ENCODE measurements at places on chromosomes 16 and 17. TPM values are rescaled to one million over a fixed set of nuclear protein-coding genes. Genes with fewer than 3 reads are reported as not detected.

The GABARAPL2 gene
- polyA plus RNA-seq = 126 TPM

The ABCC11 gene
- polyA plus RNA-seq = 0.15 TPM

The PDE6G gene
- polyA plus RNA-seq = 1.9 TPM

The HASPIN gene
- polyA plus RNA-seq = 4.7 TPM

The ABCC3 gene
- polyA plus RNA-seq = 0.33 TPM

The ITGAX gene
- polyA plus RNA-seq = 0.43 TPM

DNA sequence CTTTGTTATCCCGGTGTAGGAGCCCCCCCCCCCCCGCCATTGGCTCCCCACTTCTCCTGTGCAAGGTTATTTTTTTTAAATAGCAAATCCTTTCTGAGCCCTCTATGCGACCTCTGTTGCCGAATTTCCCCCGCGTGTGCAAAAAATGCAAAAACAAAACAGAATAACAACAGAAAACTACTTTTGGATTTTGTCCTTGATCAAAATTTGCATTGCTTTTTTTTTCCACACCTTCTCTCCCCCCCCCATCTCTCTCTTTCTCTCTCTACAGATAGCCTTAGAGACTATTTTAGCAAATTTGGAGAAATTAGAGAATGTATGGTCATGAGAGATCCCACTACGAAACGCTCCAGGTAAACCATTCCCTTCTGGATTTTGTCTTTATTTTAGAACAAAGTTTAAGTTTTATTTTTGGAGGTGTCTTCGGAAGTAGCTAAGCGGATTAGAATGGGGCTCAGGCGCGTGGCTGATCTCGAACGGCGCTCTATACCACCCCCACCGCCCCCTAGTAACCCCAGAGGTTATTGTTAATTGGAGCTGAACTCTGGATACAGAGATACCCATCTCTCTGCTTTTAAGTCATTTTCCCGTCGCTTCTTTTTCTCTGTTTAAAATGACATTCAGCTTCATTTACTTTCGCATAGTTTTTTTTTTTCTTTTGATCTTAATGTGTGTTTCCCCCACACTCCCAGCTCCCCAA lies 1.0 kb downstream of the MSI2 start:
- peak; percentile 14 for DNase-seq

- DNase-seq = no peak
These were observed 1.5 kb downstream of the PSMD7 start for GRCh38 chr16:74298104-74298503.

GRCh38 chr16:10625595-10626357 lies 45.4 kb upstream of the EMP2 start:
- no peak for DNase-seq

DNA sequence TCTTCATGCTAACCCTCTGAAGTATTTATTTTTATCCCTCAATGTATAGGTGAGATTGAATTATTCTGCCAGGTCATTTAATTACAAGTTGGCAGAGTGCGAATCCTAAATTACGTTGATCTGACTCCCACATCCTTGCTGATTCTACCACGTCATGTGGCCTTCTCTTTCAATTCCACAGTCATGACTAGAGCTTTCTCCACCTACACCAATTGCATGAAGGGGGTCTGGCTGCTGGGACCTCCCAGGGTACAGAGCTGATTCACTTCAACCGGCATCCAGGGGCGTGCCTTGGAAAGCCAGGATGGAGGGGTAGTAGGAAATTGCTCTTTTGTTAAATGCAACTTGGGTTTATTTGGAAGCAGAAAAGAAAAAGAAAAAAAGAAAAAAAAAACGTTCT lies 41.1 kb upstream of the CDH13 start:
- DNase-seq = no peak

- DNase-seq = no peak
These were observed 45.5 kb upstream of the STH start for GRCh38 chr17:45953561-45953960.

- peak; percentile 66 for DNase-seq
These were observed 48.5 kb downstream of the ZNF18 start for GRCh38 chr17:11948789-11949188.

DNA sequence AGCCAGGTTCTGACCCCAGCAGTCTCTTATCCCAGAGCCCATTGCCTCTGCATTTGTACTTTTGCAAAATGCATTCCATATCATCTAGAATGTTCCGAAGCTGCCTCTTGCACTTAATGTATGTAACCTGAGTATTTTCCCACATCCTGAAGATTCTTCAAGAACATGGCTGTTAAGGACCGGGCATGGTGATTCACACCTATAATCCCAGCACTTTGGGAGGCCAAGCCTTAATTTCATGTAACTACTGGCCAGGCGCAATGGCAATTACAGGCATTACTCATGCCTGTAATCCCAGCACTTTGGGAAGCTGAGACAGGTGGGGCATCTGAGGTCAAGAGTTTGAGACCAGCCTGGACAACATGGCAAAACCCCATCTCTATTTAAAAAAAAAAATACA lies 31.7 kb upstream of the GAN start:
- DNase-seq = no peak

GRCh38 chr17:3667366-3668278 lies 756 bp downstream of the TAX1BP3 start:
- DNase-seq = peak; percentile 97

GRCh38 chr16:56610017-56610608 lies 1.7 kb downstream of the MT2A start:
- DNase-seq = peak; percentile 49

DNA sequence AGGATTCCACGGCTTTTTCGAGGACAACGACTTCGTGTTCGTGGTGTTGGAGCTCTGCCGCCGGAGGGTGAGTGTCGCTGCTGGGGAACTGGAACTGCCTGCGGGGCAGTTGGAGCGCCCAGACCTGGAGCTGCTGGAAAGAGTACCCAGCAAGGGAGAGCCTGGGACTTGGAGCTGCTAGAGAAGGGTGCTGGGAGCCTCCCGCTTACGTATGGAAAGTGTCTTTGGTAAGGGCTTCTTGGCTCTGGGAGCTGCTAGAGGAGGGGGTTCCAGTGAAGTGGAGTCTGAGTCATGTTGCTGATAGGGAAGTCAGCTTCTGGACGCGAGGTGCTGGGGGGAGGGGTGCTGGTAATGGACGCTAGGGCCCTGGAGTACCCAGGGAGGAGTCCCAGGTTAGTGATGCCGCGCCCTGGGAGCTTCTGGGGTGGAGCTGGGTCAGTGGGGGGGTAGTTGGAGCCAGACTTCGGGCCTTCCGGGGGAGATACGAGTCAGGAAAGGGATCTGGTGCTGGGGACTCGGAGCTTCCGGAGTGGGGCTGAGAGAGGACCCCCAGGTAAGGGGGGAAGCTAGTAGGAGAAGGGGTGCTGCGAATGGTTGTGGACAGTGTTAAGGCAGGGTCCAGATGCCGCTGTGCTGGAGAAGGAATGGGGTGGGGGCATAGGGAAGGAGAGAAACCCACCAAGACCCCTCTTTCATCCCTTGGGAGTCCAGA lies 741 bp downstream of the PLK1 start:
- DNase-seq = peak; percentile 21

- no peak for DNase-seq
These were observed 10.9 kb downstream of the TRAP1 start for GRCh38 chr16:3706253-3707012.

DNA sequence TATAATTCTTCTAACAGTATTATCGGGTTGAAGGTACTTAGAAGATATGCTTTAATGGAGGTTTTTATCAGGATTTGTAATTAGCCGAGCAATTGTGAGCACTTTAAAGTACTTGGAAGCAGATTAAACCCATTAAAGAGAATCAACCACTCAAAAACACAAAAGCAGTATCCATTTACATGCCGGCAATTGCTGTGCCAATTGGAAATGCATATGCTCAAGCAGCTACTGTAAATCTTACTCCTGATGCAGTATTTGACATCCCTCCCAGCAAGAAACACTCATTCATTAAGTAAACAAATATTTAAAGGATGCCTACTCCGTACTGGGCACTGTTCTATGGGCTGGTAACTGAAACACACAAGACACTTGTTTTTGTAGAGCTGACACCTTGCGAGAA lies 11.4 kb upstream of the CCL1 start:
- no peak for DNase-seq

DNA sequence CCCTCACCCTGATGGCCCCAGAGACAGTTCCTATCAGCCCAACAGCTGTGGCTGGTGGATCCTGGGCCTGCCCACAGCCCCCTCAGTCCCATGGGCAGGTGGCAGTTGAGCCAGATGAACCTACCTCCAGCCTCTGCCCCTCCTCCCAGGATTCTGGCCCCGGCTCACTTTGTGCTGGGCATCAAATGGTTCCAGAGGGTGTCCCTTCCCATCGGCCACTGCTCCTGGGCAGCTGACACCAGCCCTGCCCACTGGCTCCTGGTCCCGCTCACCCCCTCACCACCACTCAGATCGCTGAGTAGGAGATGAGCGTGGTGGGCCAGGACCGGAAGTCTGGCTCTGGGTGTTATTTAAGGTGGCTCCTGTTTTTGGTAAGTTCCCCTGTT lies 2.0 kb downstream of the TTYH2 start:
- peak; percentile 64 for DNase-seq

DNA sequence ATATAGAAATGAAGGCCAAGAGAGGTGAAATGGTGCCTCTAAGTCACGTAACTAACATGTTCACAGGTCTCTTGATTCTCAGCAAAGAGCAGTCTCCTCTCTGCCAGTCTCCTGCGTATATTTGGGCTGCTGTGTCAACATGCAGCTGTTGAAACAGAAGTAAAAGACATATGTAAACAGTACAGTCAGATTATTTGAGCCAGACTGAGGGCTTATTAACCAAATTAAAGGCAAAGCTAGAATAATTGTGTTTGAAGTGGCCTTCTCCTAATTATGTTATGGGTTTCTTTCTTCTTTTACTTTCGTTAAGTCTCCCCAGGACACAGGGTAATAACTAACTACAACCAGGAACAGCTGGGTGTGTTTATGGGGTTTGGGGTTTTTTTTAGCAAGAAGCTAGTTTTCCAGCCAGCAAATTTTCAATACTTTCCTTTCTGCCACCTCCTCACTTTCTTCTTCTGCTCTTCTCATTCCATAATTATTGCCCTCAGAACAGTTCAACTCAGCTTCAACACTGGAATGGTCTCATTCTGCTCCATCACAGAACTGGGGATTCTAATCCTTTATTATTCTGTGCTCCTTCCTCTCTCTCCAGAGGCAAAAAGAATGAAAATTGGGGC lies 18.4 kb downstream of the G6PC1 start:
- peak; percentile 21 for DNase-seq

GRCh38 chr17:63039342-63039741 lies 73.3 kb downstream of the TANC2 start:
- peak; percentile 17 for DNase-seq

- no peak for DNase-seq
These were observed 2.6 kb downstream of the STXBP4 start for GRCh38 chr17:54971147-54971546.

GRCh38 chr16:68281368-68282063 lies 17.2 kb downstream of the SLC7A6 start:
- DNase-seq = no peak

- DNase-seq = no peak
These were observed 22.1 kb downstream of the CRISPLD2 start for GRCh38 chr16:84841787-84842300.

DNA sequence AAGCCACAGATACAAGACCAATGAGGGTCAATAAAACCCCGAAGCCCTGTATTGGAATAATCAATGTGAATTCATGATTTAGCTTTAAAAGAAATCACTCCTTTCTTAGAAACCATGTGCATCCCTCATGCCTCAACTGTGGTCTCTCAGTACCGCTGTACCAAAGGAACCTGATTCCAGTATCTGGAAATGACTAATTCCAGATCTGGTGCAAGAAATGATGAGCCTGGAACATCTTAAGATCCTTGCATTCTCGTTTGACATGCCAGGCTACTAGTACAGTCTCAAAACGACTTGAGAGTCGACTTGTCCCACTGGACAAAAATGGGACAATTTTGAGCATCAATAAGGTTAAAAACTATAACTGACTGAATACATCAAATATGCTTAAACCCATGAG lies 21.2 kb downstream of the USP31 start:
- DNase-seq = no peak

DNA sequence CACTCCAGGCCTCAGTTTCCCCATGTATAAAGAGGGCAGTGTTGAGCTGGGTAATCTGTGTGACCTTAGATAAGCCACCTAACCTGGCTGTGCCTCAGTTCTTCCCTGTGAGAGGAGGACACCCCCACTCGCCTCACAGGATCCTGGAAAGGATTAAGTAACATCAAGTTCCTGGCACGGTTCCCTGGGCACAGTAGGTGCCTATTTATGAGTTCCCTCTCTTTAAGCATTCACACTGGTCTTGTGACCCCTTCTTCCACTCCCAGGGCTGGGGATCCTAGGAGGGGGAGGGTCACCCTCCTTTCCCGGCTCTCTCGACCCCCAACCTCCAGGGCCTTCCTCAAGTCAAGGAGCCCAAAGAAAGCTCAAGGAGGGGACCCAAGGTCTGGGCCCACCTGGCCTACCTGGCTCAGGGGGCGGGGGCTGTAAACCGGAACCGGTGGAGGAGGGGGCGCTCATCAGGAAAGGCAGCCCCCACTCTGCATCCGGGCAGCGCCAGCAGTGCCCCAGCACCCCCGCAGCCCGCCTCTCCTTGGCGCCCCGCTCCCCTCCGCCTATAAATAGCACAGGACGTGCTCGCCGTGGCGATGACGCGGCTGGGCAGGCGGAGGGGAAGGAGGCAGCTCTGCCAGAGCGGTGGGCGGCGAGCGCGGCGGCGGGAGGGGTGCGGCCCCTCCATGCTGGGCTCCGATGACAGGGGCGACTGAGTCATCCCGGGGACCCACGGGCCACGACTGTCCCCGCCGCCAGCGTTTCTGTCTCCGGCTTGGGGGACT lies 9.4 kb downstream of the RPL19 start:
- DNase-seq = peak; percentile 80

GRCh38 chr16:62665269-62665668 lies 629.0 kb upstream of the CDH8 start:
- DNase-seq = no peak

GRCh38 chr16:24041834-24042631 lies 206.2 kb downstream of the PRKCB start:
- DNase-seq = peak; percentile 17

DNA sequence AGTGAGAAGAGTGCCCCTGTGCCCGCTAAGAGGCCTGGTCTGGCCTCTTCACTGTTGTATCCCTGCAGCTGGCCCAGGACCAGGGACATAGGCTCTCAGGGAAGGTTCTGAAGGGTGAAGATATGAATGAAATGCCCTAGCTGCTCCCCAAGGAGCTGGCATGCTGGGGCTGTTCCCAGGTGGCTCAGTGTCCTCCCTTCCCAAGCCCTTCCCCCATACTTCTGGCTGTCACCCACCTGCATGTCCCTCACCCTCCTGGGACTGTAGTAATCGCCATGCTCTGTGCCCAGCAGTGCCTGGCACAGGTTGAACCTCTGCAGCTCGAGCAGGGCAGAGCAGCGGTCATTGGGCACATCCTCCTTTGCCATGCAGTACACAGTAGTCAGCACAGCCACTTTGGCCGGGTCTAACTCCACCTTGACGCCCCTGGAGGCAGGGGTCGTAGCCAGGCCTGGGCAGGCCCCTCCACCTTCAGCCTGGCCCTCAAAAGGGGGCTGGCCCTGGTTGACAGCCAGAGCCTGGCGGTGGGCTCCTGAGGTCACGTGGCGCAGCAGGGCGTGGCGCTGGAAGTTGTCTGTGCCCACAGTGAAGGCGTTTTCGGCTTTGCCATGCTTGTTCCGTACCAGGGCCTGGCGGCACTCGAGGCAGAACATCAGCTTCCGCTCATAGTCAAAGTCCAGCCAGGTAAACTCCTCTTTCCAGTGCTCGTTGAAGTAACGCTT lies 7.6 kb downstream of the C17orf113 start:
- no peak for DNase-seq

- DNase-seq = no peak
These were observed 11.9 kb downstream of the SEC14L5 start for GRCh38 chr16:4970010-4970409.

GRCh38 chr17:65158041-65158440 lies 20.9 kb downstream of the RGS9 start:
- DNase-seq = no peak
